Activated CD4-positive, alpha-beta T cell treated with anti-CD3 and anti-CD28 coated beads, Interleukin-2, amount 10 ng/mL, durations not matched to agents 7 days and 5 days (primary cell): ENCODE measurements at places on chromosomes 4 and X. TPM values are rescaled to one million over a fixed set of nuclear protein-coding genes. Genes with fewer than 3 reads are reported as not detected.

The METTL14 gene
- total RNA-seq: 48.3 TPM

The SOX3 gene
- not detected for total RNA-seq

The TMEM144 gene
- not detected for total RNA-seq

The DCX gene
- not detected for total RNA-seq

The AR gene
- total RNA-seq: not detected

The PRRG1 gene
- total RNA-seq: not detected

The PRR32 gene
- not detected for total RNA-seq

The ASB11 gene
- not detected for total RNA-seq

The TKTL1 gene
- total RNA-seq: 4.2 TPM

The BCLAF3 gene
- total RNA-seq: 6.8 TPM

The AWAT1 gene
- not detected for total RNA-seq

The MAP7D2 gene
- 0.21 TPM for total RNA-seq

The FOXP3 gene
- 12.8 TPM for total RNA-seq

The POU3F4 gene
- not detected for total RNA-seq

The SASH3 gene
- 264 TPM for total RNA-seq

The COX7B2 gene
- not detected for total RNA-seq

The GRIA3 gene
- not detected for total RNA-seq

The DGKK gene
- total RNA-seq: not detected
